Peyer's patch (tissue), 4 donors: ENCODE measurements at places on chromosomes 5 and 9. TPM values are rescaled to one million over a fixed set of nuclear protein-coding genes. Genes with fewer than 3 reads are reported as not detected.

ELOVL7 gene
- total RNA-seq, result 34.3 TPM

SLIT3 gene
- total RNA-seq, result 6.8 TPM

DNA sequence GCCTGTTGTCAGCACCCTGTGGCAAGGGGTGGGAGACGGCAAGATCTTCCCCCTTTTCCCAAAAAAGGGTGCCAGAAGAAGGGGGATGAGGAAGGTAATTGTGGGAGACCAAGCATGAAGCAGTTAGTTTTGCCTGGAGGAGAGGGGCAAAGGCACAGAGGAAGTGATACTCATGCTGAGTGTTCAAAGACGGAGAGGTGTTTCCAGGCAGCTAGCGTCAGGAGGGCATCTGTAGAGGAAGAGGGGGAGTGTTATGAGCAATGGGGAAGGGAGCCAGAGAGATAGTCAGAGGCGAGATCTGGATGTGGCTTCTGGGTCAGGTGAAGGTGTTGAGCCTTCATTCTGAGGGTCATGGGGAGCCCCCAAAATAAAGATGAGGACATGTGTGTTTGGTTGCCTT is 26.9 kb upstream of the ADAM19 start:
- peak; percentile 71 for DNase-seq

DNA sequence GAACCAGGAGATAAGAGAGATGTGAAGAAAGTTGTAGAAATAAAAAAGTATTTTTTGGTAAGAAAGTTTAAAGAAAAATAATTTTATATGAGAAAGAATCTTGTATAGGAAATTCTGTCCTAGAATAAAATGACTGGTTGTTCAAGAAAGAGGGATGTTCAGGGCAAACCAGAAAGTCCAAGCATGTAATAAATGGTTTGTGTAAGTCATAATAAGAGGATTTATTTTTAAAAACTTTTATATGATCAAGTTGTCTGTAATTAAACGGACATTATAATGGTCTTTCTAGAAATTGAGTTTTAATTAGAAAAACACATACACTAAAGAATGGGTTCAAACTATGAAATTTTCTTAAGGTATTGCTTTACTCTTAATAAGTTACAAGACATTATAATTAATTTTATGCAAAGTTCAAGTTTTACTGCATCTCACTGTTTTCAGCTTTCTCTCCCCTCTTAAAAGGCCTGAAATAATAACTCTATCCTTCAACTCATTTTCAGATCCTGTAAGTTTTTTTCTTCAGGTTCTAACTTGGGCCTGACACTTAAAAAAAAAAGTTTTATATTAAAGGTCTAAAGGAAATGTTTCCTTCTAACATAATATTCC is 56.1 kb upstream of the ZNF300 start:
- no peak for DNase-seq

GRCh38 chr9:114689813-114690212 is 7.8 kb upstream of the TEX48 start:
- DNase-seq, result no peak
